ENCODE measurements at places on chromosomes 3 and 15. TPM values are rescaled to one million over a fixed set of nuclear protein-coding genes. Genes with fewer than 3 reads are reported as not detected.

CPLX3 gene
- total RNA-seq, result not detected

CNTN3 gene
- total RNA-seq, result 0.07 TPM

- peak; percentile 87 for DNase-seq
Measured at GRCh38 chr3:165642761-165643420, 194.3 kb downstream of the BCHE start.

GRCh38 chr3:280681-281080 lies 84.1 kb downstream of the CHL1 start:
- DNase-seq, result no peak

DNA sequence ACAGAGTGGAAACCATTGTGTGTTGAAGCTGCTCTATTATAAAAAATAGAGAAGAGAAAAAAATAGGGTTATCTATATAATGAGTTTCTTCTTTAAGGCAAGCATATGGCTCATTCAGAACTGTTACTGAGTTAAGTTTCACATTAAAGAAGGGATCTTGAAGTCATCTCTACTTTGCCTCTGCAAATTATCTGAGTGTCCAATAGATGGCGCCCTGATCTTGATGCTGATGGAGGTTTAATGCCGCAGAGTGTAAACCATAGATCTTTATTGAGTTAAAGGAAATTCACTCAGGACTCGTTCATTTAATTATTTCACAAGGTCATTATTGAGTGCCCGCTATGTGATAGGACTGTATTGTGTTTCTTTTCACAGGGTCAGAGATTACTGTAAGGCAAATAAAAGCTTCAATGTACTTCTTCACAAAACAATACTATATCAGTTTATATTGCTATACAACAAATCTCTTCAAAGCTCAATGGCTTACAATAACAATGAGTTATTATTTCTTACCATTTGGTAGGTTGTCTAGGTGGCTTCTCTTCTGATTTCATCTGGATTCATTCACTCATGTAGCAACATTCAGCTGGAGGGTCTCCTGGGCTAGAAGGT lies 171.4 kb downstream of the NSUN3 start:
- DNase-seq, result no peak

DNA sequence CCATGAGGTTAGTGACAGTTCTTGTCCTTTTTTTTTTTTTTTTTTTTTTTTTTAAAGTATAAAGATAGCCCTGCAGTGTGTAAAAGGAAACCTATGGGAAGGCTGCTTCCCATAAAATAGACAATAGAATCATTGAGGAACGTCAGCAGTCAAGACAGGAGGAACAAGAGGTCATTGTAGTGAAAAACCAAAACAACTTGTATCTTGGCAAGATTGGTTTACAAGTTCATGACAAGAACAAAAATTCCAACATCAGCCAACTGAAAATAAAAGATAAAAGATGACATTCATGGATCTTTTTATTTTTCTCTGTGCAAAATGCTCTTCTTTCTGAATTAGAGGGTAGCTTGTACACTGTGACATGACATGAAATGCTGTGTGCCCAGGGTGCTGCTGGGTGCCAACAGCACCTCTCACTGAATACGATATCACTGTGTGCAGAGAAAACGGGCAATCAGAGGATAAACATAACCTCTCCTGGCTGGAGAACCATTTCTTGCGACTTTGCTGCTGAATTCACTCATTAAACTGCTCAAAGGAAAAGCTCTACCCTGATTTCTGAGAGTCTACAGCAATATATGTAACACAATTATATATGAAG lies 30.1 kb upstream of the IP6K2 start:
- no peak for DNase-seq

- no peak for DNase-seq
Measured at GRCh38 chr3:134038071-134038491, 8.4 kb upstream of the SLCO2A1 start.

- DNase-seq, result peak; percentile 88
Measured at GRCh38 chr3:54891540-54891897, 36.3 kb downstream of the LRTM1 start.

- no peak for DNase-seq
Measured at GRCh38 chr15:68025835-68026424, 28.2 kb upstream of the PIAS1 start.

- DNase-seq, result no peak
Measured at GRCh38 chr15:63059573-63060216, 17.1 kb downstream of the TPM1 start.
